ENCODE measurements at places on chromosomes 1 and 21.

- no peak for DNase-seq
Observed at GRCh38 chr1:76239470-76239918, 164.9 kb downstream of the ST6GALNAC3 start.

- no peak for DNase-seq
Observed at GRCh38 chr21:33949516-33950430, 34.2 kb upstream of the ATP5PO start.

GRCh38 chr1:33692206-33693188 lies 171.4 kb upstream of the HMGB4 start:
- no peak for DNase-seq

- no peak for DNase-seq
Observed at GRCh38 chr1:29260531-29260930, 24.2 kb downstream of the PTPRU start.

DNA sequence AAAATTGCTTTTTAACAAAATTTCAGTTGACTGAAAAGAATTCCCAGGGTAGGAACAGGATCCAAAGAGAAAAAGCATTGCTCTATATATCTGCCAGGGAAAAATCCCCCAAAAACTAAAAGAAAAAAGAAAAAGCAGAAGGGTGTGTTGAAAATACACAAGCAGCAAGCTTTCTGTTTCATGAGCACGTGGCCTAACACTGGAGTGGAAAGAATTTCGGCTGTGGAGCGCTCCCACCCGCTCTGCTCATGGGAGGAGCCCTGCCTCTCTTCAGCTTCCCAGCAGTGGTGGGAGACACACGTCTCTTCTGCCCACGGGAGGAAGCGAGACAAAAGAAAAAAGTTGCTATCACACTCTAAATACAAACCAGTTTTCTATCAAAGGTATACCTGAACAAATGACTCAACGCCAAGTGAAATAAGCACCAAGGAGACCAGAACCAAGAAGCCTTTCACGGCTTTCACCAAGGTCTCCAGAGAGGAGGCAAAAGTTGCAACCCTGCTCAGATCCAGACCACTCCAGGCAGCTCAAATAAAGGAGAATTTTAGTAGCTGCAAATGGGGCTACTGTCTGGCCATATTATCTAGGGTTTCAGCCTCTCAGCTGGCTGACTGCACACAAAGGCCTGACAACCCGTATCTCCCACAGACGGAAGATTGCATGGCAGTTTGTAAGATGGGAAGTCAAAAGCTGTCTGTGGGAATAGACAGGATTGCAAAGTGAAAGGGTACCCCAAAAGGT lies 29.5 kb upstream of the ZNF496 start:
- peak; percentile 74 for DNase-seq

DNA sequence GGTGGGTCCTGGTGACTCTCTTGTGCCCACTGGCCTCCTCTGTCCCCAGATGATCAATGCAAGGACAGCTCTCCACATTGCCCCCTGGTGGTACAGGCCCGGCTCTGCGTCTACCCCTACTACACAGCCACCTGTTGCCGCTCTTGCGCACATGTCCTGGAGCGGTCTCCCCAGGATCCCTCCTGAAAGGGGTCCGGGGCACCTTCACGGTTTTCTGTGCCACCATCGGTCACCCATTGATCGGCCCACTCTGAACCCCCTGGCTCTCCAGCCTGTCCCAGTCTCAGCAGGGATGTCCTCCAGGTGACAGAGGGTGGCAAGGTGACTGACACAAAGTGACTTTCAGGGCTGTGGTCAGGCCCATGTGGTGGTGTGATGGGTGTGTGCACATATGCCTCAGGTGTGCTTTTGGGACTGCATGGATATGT lies 10.8 kb downstream of the ADAMTSL4 start:
- peak; percentile 69 for DNase-seq

GRCh38 chr21:36883532-36884486 lies 82.7 kb downstream of the HLCS start:
- DNase-seq, result no peak

GRCh38 chr1:34816332-34816731 lies 23.5 kb downstream of the GJA4 start:
- no peak for DNase-seq

- DNase-seq, result peak; percentile 70
Observed at GRCh38 chr1:85617633-85618100, 37.1 kb downstream of the CCN1 start.

GRCh38 chr1:209102120-209102519 lies 481.4 kb upstream of the CAMK1G start:
- no peak for DNase-seq

- DNase-seq, result peak; percentile 52
Observed at GRCh38 chr1:29239142-29239541, 2.8 kb downstream of the PTPRU start.

GRCh38 chr1:45721207-45721606 lies 29.2 kb downstream of the IPP start:
- DNase-seq, result peak; percentile 49

DNA sequence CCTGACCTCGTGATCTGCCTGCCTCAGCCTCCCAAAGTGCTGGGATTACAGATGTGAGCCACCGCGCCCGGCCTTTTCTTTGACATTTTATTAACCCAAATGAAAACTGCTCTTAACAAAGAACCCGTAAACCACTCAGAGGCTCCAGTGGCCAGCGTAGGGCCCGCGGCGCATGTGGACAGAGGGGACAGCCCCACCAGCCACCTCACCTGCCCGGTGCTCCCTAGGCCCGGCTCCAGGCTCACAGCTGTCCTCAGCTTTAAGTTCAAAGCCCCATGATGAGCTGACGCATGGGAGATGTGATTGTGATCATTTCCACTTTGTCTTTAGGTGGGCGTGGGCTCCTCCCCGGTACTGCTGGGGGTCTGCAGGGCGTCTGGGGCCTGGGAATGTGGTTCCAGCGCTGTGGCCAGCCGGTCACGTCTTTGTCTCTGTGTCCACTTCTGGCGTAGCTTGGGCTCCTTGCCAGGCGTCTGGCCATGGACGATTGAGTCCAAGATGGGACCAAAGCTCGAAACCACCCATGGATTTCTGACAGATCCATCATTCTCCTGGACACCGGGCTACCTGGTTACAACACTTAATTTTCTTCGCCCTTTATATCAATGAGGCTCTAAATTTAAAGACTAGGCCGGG lies 6.9 kb downstream of the PRKCZ start:
- no peak for DNase-seq

DNA sequence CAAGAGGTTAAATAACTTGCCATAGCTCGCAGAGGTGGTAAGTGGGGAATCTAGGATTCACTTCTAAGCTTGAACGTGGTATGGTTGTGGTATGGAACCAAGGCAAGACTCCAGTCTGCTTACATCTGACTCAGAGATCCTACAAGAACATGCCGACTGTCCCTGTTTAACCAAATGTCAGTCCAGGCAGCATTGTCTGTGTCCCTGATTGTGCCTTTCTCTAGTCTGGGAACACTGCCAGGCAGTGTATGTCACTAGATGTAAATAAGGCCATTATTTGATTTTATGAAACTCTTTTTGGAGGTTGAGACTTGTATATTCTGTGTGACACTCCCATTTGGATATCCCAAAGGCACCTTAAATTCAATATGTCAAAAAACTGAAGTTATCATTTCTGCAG lies 96.0 kb downstream of the NOS1AP start:
- DNase-seq, result no peak

DNA sequence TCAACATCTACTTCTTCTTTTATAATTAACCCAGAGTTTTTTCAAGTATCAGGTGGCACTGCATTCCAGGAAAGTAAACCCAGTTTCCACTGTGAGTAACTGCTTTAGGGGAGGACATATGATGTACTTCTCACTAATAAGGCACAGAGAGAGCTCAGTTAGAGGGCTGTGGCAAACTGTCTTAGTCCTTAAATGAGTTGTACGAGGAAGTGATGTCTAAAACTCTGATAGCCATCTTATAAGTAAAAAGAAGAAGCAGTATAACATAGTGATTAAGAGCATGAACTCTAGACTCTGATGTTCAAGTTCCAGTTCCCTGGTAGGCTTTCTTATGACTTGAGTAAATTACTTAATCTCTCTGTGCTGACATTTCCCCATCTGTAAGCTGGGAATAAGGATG lies 58.7 kb upstream of the PTGS2 start:
- DNase-seq, result no peak

DNA sequence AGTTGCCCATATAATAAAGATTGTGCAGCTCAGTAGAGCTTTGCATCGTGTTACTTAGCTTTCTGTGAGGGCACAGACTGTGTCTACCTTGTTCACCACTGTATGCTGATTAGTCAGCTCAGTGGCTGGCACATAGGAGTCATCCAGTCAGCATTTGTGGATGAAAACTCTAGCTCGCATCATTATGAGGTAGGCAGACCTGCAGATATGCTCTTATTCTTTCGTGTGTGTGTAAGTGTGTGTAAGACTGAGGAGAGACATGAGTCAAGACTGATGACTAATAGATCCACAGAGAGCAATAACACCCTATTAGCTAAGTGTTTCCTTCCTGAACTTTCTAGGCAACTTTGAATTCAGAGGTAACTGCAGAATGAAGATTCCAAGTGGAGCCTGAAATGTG lies 17.1 kb downstream of the TTF2 start:
- peak; percentile 62 for DNase-seq

DNA sequence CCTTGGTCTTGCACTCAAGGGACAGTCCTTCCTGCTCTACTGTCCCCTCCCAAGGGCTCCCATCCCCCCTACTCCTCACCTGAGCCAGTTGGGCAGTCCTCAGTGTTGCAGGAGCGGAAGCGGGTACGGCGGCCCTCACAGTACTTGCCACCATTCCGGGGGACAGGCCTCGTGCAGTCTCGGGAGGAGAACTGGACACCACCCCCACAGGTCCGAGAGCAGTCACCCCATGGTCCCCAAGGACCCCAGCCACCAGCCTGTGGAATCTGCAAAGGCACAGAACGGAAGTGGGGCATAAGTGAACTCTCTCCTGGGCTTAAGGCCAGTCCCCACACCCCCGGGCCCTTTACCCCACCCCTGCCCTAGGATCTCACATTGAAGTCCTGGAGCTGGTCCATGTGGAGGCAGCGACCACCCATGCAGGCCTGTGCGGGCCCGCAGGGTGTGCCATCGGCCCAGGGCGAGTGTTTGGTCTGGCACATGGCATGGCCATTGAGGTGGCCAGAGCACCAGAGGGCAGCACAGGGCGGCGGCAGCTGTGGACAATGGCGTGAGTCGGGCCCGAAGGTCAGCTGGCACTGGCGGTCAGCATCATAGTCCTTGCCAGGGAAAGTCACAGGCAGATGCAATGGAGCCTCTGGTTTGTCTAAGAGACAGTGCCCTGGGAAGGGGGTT lies 5.2 kb downstream of the ADAMTS4 start:
- DNase-seq, result no peak

DNA sequence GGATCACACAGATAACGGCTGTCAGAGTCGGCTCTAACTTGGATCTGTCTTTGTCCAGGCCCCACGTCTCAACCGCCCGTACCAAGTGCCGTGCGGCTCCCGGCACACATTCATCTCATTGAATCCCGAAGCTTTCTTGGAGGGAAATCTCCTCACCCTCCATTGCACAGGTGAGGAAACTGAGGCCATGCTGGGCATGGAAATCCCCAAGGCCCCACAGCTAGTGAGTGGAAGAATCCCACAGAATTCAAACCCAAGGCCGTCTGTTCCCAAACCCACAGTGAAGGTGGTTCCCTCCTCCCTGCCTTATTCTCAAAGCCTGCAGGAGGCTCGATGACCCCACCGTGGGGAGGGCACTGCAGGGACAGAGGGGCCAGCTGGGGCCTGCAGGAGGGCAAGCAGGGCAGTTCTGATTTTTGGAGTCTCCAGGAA lies 437.9 kb downstream of the MATN1 start:
- DNase-seq, result no peak

- peak; percentile 35 for DNase-seq
Observed at GRCh38 chr1:232123775-232124659, 497.4 kb downstream of the DISC1 start.

DNA sequence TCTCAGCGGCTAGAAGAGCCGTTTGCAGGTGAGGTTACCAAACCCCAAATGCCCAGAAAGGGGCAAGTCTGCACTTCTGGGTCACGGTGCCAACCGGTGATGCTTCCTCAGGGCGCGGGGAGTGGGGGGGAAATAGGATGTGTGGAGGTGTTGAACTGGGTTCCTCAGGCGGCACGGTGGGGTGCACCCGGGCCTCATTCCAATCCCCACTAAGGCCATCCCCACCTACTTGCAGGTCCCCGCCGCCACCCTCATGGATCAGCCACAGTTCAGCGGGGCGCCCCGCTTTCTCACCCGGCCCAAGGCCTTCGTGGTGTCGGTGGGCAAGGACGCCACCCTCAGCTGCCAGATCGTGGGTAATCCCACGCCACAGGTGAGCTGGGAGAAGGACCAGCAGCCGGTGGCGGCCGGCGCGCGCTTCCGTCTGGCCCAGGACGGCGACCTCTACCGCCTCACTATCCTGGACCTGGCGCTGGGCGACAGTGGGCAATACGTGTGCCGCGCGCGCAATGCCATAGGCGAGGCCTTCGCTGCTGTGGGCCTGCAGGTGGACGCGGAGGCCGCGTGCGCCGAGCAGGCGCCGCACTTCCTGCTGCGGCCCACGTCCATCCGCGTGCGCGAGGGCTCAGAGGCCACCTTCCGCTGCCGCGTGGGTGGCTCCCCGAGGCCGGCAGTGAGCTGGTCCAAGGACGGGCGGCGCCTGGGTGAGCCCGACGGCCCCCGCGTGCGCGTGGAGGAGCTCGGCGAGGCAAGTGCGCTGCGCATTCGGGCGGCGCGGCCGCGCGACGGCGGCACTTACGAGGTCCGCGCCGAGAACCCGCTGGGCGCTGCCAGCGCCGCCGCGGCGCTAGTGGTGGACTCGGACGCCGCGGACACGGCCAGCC lies 3.9 kb downstream of the OBSCN start:
- no peak for DNase-seq

GRCh38 chr1:29653886-29654450 lies 417.6 kb downstream of the PTPRU start:
- DNase-seq, result no peak

GRCh38 chr1:36536727-36537126 lies 54.0 kb upstream of the CSF3R start:
- DNase-seq, result no peak

- no peak for DNase-seq
Observed at GRCh38 chr1:103024051-103024450, 84.3 kb downstream of the COL11A1 start.

- no peak for DNase-seq
Observed at GRCh38 chr1:36990928-36991327, 43.4 kb downstream of the GRIK3 start.

GRCh38 chr1:85201340-85202091 lies 700 bp upstream of the SYDE2 start:
- DNase-seq, result peak; percentile 97

DNA sequence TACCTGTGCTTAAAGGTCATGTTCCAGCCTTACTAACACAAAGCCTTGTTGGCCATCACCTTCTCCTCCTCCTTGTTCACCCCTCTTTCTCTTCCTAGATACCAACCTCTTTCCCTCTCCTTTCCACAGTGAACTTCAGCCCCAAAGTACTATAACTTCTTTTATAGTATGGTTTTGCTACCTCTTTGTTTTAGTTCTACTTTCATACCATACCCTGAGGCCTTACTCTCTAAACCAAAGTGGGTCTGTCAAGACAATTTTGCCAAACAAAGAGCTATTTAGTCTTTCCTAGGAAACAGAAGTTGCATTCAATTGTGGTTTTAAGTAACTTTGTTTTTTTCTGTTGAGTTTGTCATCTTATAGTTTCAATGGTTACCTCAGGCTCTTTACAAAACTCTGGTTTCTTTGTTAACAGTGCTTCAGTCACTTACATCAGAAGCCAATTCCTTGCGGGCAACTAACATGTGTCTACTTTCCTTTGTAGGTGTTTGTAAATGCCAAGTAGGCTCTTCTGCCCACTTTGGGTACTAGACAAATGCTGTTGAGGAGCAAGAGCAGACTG lies 623.9 kb upstream of the PKN2 start:
- no peak for DNase-seq
